ENCODE measurements at places on chromosomes 1 and 21.

GRCh38 chr1:4394366-4394765, 260.0 kb upstream of the AJAP1 start:
- DNase-seq = no peak

- no peak for DNase-seq
Measured at GRCh38 chr1:246158131-246158530, 348.9 kb downstream of the SMYD3 start.

DNA sequence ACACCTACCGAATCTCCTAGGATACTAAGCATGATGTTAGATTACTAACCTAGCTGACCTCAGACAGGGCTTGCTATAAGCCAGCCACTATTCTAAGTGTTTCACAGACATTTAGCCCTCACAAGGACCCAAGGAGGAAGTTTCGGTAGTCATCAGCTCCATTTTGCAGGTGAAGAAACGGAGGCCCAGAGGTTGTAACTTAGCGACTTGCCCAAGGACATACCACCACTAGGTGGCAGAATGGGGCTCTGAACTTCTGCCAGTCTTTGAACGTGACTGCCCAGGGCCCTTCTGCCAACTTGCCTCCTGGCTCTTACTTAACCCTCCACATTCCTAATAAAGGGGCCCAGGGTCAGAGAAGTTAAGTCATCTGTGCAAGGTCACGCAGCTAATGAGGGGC, 283.5 kb downstream of the C1orf94 start:
- peak; percentile 40 for DNase-seq

DNA sequence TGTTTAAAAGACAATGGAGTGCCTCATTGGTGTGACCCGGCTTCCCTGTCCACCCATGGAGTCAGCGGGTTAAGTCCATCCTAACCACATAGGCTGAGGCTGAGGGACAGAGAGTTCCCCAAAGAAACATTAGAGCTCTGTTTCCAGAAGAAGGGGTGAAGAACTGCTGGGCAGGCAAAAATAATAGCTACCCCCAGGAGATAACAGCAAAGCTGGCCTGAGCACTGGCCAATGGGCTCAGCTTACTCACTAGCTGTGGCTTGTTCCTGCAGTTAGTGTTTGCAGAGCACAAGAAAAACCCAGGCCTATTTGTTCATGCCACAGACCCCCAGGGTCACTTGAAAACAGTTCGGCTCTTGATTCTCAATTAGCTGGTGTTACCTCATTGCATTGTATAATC, 311.2 kb downstream of the NFIA start:
- DNase-seq = no peak

DNA sequence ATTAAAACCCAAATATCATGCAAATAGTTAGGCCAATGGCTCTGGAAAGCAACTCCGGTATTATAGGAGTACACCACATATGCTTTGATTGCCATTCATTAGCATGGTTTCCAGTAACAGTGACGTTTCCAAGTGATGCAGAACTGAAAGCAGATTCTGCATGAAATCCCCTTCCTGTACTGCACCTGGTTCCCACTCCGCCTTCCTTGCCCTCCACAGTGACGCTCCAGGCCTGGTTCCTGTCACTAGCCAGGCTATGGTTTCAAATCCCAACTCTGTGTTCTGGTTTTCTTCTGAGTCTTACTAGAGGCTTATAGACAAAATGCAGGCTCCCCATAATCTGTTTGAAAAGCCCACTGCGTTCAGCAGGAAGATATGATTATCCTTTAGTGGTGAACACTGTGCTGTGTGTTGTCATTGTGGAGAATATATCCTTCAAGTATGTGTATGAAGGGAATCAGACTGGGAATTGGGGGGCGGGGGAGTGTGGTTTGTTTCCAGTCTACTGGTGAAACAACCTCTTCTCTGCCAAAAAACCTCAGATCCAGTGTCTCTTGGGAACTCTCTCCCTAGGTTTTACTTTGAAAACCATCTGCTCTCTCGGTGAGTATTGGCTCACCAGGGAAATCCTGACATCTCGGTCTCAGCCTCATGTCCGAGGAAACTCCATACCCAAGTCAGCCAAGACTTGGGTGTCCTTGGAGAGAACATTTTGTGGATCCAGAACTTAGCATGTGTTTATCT, 78.7 kb downstream of the TYW3 start:
- no peak for DNase-seq

DNA sequence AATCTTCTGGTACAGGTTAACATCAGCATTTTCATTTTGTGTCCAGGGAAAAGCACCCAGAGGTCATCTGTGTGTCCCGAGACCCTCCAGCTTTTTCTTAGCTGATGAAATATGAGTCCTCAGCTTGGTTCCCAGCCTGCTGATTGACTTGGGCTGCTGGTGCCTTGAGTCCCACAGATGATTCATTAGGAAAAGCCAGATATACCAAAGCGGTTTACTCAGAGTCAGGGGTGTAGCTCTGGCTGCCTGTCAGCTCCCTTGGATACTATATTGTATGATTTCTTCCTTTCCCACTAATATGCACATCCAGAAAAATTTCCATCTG, 43.7 kb upstream of the MAB21L3 start:
- DNase-seq = no peak

- DNase-seq = no peak
Measured at GRCh38 chr1:115063228-115063901, 25.9 kb downstream of the TSPAN2 start.

DNA sequence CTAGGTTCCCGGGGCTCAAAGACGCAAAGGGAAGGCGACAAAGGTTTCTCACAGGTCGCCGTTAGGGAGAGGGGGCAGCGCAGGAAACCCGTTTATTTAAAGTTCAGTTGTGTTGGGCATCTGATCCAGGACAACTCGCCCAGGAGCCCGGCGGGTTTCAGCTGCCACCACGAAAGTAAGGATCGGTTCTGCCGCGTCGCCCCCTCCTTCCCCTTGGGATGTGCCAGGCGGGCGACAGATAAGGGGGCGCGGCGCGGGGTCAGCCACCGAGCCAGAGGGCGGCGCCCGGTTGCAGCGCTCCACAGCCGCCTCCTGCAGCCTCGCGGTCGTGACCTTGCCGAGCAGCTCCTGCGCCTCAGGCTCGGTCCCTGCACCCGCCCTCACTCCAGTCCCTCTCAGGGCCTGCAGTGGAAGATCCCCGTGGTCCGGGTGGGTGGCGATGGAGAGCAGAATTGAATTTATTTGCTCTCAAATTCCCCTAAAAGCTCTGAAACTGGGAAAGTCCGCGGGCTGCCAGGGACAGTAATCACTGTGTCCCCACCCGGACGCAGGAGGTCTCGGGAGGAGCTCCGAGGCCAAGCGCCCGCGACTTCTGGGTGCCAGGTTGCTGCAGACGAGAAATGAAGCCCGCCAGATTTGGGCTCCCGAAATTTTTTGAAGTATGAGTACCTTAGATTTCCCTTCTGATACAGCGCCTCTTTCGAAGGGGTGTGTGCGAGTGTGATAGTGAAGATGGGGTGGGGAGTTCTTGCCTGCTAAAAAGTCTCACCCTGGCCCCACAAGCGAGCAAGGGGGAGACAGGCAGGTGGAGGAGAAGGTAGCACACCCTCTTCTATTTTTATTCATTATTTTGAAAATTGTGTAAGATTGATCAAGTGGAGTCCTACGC, 28.4 kb upstream of the NFIA start:
- DNase-seq = no peak

All from NCI-H1105 (cell line).